T-helper 9 cell (primary cell): ENCODE measurements at places on chromosomes 5 and 9.

GRCh38 chr9:89113851-89114250, 64.8 kb downstream of the SHC3 start:
- no peak for DNase-seq

DNA sequence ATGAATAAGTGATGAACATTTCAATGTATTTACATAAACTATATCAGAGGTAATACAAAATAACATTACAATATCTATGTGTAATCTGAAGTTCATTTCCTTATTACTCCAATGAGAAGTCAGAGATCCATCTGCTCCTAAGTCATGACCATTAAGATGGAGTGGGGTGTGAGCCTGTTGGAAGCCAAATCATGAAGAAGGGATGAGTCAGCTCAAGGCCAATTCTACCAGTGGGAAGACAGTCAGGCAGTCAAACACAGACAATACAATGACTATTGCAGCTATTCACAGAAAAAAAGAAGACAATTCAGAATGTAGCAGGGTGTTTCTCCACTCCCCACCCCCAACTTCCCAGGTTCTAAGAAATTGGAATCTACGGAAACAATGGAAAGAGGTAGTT, 155.0 kb downstream of the NFIB start:
- DNase-seq = no peak

- DNase-seq = no peak
Measured at GRCh38 chr5:130762031-130762430, 403.0 kb downstream of the HINT1 start.

DNA sequence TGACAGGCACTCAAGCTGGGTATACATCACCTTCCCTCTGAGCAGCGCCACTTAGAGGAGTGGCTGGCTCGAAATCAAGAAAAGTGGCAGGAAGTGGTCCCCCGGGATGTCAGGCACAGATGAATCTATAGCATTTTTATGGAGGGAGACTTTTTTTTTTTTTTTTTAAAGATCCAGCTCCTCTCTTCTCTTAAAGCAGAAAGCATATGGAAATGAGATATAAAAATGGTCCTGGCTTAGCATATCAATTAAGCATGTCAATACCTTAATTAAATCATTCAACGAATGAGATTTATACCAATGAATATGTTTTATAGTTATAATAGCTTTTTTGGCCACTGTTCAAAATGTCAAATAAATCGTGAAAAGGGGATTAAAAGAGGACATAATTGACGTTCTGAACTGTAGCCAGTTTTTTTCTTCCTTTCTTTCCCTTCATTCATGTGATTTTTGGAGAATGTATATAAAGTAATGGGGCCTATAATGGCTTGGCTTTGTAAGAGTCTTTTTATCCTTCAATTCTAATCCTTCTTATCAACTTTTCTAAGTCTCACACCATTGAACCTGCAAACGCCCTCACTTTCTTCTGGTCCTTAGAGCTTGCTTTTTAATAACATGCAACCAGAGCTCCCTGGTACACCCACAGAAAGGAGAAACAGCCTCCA, 319.2 kb upstream of the PANK3 start:
- DNase-seq = no peak

DNA sequence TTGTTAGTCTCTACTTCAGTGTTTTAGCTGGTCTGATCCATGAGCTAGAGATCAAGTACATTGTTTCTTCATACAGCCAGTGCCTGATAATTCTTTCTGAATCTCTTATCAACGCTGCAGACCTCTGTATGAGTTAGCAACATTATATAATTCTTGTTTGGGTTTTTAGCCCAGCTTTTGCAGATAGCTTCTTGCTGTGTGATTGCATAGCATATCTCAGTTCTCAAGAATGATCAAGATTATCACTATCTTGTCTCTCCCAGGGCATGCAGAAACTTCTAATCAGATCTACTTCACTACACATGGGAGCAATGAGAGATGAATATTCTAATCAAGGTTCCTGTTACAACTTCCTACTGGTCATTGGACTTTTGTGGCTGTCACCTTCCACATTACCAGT, 158.3 kb downstream of the FAM174A start:
- no peak for DNase-seq

- no peak for DNase-seq
Measured at GRCh38 chr9:104882566-104882965, 45.4 kb downstream of the ABCA1 start.

DNA sequence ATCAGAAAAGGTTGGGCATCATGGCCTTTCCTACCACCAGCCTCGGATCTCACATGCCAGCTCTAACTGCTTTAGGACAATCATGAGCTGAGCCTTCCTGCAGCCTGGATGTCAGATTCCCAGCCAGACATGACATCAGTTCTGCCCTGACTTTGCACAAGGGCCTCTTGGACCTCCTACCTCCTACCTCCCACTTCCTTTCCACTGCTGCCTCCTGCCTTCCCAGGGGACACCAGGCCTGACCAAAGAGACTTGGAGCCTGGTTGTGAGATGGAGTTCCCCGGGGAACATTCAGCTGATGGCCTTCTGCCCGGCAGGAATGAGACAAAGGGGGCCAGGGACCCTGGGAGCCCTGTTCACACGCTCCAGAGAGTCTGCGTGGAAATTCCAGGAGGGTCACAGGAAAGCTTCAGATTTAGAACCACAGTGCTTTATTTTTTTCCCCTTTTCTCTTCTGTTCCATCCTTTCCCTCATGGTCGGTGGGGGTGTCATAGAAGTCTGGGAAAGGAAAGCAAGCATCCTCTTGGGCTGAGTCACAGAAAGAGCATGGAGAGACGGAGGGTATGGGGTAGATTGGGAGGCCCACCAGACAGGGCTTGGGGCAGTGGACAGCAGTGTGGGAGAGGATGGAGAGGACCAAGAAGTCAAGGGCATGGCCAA, 35.4 kb upstream of the IL17B start:
- no peak for DNase-seq

- DNase-seq = peak; percentile 85
Measured at GRCh38 chr5:141691867-141692532, 10.0 kb upstream of the ARAP3 start.

DNA sequence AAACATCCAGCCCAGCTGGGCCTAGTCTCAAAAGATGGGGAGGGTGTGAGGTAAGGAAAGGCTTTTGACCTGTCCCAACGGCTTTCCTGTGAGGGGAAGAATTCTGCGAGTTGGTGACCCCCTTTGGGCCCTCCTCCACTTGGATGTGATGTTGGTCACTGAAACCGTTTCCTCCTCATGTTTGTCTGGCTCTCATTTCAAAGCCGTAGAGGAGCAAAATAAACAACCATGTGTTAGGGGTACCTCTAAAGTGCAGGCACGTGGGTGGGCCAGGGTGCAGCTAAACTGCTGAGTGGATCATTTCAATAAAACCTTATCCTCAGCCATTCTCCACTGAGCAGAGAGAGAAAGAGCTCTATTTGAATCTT, 84.3 kb upstream of the MELK start:
- DNase-seq = no peak

- peak; percentile 59 for DNase-seq
Measured at GRCh38 chr9:99824378-99825171, 2.9 kb downstream of the NR4A3 start.

GRCh38 chr5:17431272-17432050, 66.6 kb upstream of the TAF11L2 start:
- DNase-seq = no peak

- no peak for DNase-seq
Measured at GRCh38 chr5:103741984-103742383, 179.4 kb upstream of the NUDT12 start.

GRCh38 chr5:169970339-169970738, 10.0 kb downstream of the INSYN2B start:
- no peak for DNase-seq

- DNase-seq = no peak
Measured at GRCh38 chr5:20572614-20573013, 584.6 kb upstream of the CDH18 start.

DNA sequence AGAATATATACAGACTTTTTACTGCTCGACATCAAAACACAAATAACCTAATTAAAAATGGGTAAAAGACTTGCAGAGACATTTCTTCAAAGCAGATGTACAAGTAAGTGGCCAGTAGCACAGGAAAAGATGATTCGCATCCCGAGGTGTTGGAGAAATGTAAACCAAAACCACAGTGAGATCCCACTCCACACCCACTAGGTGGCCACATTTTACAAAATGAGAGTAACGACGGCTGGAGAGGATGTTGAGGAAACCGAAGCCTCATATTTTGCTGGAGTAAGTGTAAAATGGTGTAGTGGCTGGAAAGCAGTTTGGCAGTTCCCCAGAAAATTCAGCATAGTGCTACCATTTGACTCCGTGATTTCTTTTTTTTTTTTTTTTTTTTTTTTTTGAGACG, 21.3 kb upstream of the GBGT1 start:
- DNase-seq = no peak
